ENCODE measurements at places on chromosomes 2 and 18. TPM values are rescaled to one million over a fixed set of nuclear protein-coding genes. Genes with fewer than 3 reads are reported as not detected.

Gene SCYGR6
- total RNA-seq, result not detected

Gene CNDP1
- total RNA-seq, result 0.51 TPM

Gene SPATA3
- total RNA-seq, result not detected

Gene DRC1
- total RNA-seq, result not detected

DNA sequence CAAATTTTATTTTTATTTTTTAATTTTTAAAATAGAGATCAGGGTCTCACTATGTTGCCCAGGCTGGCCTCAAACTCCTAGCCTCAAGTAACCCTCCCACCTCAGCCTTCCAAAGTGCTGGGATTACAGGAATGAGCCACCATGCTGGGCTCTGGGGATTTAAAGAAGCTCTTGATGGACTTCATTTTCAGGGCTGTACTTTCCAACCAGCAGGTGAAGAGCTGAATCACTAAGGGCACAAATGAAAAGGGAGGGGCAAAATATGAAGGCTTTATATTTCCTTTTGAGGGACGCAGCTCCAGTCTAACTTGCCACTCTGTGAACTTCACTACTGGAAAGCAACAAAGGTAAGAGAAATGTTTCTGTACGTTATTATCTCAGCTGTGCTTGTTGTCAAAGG, at the start of gene SERPINB11:
Gene SERPINB11 (plus strand): TSS at position 301 of the 400 bp plus-strand sequence. CDS start 7,234 bp downstream, outside the sequence.
- no peak for DNase-seq

- DNase-seq, result no peak
These were observed 4.8 kb downstream of the IMPA2 start for GRCh38 chr18:11986061-11986460.

GRCh38 chr2:22795287-22795866, 589.6 kb upstream of the KLHL29 start:
- no peak for DNase-seq

DNA sequence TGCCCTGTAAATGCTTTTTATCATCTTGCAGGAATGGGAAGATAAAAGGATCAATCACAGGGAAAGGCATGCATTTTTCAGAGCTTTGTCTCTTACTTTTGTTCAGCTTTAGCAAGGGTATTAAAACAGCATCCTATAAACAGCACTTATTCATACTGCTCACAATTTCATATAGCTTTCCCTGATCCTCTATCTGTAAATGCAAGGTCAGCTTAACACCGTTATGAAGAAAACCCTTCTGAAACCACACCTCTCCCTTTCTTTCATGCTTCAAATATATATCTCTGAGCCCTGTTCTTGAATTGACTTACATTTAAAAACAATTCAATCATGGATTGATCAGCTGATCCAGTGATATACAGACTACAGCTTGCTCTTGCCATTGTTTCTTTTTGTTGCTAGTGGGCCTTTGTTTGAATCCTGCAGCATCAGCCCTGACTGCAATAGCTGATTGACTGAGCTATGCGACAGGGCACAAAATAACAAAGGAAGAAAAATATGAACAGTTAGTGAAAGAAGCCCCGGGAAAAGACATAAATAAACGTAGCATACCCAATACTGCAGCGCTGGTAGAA, 795.5 kb upstream of the CDH2 start:
- no peak for DNase-seq

GRCh38 chr18:37438417-37439180, 127.0 kb downstream of the CELF4 start:
- DNase-seq, result no peak

GRCh38 chr2:106189764-106190468, 4.2 kb downstream of the UXS1 start:
- no peak for DNase-seq

DNA sequence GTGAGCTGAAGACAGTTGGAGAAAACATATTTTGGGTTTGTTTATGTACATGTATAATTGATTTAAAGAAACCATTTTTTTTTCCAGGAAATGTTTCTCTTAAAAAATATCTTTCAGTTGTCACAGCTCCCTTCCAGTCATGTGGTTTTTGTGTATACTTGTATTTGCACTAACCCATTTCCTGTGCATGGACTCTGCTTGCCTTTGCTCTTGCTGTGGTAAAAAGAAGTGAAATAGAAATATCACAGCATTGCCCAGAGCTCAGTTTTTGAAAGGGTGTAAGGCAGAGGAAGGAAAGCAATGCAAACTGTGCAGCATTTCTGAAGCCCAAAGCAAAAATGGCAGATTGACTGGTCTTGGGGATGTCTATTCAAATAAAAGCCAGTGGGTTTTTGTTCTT, 10.4 kb upstream of the DOCK10 start:
- DNase-seq, result no peak

GRCh38 chr2:109000738-109001137, 11.7 kb upstream of the EDAR start:
- no peak for DNase-seq

Measured in SK-MEL-5 (cell line).